ENCODE measurements at places on chromosomes 3 and 15.

GRCh38 chr15:67980773-67981685, 73.1 kb upstream of the PIAS1 start:
- no peak for DNase-seq

DNA sequence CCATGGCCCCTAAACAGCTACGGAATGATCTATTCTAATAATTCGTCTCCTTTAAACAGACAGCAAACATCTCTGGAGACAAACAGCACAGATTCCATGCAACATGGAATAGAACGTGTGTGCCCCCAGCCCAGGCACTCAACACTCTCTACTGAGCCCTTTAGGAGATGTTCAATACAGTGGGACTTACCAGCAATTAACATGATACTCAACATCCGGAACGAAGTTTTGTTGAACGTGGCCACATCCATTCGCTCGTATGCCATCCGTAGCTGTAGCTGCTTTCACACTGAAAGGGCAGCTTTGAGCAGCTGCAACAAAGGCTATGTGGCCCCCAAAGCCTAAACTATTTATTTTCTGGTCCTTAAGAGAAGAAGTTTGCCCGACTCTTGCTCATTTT, 3.5 kb downstream of the ADAMTS17 start:
- DNase-seq: no peak

GRCh38 chr3:190401963-190402362, 14.0 kb downstream of the CLDN16 start:
- DNase-seq: no peak

- no peak for DNase-seq
Observed at GRCh38 chr3:53273146-53273670, 17.4 kb upstream of the TKT start.

All from T-helper 2 cell (primary cell).